ENCODE measurements at places on chromosomes 3 and 15.

GRCh38 chr3:43859766-43860165 is 169.0 kb downstream of the ABHD5 start:
- no peak for DNase-seq

DNA sequence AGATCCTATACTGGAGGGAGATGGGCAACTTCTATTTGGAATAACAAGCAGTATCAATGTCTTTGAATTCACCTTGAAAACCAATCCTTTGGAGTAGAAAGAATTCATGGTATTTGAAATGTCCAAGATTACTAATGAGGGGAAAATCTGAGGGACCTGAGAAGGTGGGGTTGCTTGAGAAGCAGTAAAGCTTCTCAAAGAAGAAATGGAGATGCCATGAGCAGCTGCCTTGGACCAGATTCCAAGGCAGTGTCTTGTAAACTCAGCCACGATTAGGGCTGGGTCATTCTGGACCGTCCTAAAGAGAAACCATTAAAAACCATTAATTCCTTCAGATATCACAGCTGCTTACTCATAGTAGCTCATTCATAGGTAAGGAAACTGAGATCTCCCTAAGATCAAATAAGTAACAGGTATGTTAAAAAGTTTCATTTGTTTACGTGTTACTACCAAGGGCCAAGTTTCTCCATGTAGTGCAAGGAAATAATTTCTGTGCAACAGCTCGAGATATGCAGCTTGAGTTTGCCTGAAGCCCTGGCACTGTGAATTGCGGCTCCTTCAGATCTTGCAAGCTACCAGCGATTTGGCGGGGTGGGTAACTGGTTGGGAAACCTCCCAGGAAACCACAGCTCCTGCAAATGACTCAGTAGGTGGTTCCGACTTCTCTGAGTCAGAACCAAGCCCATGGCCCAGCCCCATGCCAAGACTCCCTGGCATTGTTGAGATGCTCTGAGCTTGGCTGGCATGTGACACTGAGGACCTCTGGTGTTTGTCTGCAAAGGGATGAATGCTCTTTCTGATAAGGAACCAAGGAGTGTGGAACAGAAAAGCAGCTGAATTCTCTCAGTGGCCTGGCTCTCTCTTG is 296.8 kb downstream of the RORA start:
- DNase-seq: peak; percentile 36

DNA sequence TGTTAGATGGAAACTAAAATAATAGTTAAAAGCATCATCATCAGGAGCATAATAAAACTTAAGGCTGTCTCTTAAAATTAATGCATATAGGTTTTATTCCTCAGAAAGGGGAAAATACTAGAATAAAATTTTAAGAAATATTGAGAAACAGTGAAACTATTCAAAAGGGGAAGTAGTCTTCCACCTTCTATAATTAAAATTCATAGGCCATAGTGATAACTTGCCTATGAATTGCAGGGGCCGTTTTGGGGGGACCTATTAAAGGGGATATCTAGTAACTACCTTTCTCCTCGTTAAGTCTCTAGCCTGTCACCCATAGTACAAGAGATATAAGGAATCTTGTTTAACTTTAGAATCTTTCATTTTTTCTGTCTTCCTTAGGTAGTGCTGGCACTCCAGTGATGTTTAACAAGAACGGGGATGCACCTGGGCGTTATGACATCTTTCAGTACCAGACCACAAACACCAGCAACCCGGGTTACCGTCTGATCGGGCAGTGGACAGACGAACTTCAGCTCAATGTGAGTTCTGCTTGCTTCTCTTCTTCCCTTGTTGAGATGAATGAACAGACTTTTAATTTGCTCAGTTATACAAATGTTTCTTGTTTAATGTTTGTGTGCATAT is 600.4 kb downstream of the GRM7 start:
- no peak for DNase-seq

- DNase-seq: no peak
These were observed 18.9 kb downstream of the SUMF1 start for GRCh38 chr3:4448187-4448586.

- DNase-seq: no peak
These were observed 8.3 kb downstream of the CPA3 start for GRCh38 chr3:148873270-148873927.

DNA sequence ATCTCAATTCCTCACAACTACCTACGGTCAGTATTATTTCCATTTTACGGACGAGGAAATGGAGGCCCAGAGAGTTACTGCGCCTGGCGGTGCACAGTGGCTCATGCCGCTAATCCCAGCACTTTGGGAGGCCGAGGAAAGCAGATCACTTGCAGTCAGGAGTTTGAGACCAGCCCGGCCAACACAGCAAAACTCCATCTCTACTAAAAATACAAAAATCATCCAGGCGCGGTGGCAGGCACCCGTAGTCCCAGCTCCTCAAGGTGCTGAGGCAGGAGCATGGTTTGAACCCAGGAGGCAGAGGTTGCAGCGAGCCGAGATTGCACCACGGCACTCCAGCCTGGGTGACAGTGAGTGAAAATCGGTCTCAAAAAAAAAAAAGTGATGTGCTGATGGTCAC is 187.3 kb downstream of the XXYLT1 start:
- DNase-seq: no peak

GRCh38 chr3:180594631-180595558 is 7.1 kb upstream of the TTC14 start:
- DNase-seq: peak; percentile 88

GRCh38 chr15:97126553-97127233 is 796.2 kb downstream of the NR2F2 start:
- no peak for DNase-seq

GRCh38 chr3:154384479-154384878 is 45.5 kb downstream of the GPR149 start:
- peak; percentile 22 for DNase-seq

DNA sequence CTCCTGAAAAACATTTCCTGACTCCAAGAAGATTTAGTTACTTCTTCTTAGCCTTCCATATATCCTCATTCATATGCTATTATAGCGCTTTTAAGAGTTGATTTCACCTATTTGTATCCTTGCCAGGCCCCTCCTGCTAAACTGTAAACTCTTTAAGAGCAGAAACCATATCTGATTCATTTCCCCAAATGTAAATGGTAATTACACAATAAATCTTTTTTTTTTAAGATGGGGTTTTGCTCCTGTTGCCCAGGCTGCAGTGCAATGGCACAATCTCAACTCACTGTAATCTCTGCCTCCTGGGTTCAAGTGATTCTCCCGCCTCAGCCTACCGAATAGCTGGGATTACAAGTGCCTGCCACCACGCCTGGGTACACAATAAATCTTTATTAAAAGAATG is 4.5 kb downstream of the DLEC1 start:
- DNase-seq: no peak

GRCh38 chr3:70097084-70097483 is 97.6 kb downstream of the SAMMSON start:
- peak; percentile 67 for DNase-seq

- no peak for DNase-seq
These were observed 14.5 kb downstream of the RTP3 start for GRCh38 chr3:46512191-46512749.

Data from pons (tissue), 1 donor.